AG09309 (cell line): ENCODE measurements at places on chromosomes 12 and 14.

DNA sequence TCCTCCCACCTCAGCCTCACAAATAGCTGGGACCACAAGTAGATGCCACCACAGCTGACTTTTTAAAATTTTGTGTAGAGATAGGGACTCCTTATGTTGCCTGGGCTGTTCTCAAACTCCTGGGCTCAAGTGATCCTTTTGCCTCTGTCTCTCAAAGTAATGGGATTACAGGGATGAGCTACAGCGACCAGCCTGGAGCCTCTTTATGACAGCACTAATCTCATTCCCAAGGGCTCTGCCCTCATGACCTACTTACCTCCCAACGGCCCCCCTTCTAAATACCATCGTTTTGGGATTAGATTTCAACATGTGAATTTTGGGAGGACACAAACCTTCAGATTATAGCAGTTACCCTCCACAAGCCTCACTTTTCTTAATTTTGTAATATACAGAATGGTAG, 150.6 kb upstream of the FUT8 start:
- no peak for DNase-seq

DNA sequence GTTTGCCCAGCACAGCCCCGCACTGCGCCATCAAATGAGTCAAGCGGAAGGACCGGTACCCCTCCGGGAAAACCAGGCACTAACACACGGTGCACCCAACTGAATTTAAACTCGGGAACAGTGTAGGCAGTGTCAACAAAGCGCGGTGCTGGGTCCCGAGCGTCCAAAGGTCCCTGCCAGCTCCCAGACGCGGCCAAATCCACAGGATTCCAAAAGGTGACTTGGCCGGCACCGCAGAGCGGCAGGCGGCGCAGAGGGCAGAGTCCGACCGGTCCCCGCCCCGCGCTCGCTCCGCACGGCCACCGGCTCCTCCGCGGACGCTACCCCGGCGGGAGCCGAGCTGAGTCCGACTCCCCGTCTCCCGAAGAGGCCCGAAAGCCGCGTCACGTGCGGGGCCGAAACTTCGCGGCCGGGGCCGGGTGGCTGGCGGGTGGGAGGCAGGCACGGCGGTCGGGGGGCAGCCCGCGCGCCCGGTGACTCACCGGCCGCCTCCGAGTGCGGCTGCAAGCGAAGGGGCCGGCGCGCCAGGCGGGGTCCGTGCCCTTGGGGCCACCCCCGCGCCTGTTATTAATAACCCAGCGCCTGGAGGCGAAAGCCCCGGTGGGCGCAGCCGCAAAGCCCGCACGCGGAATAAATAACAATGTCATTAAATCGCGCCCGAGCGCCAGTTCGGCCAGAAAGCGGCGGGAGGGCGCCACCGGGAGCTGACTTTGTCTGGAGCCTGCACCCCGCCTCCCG, 863 bp downstream of the DENND5B start:
- DNase-seq: no peak

GRCh38 chr14:34733245-34733644, 18.9 kb upstream of the CFL2 start:
- no peak for DNase-seq

- no peak for DNase-seq
Measured at GRCh38 chr14:101473795-101474562, 87.3 kb upstream of the DIO3 start.

- no peak for DNase-seq
Measured at GRCh38 chr12:107126796-107127481, 33.6 kb upstream of the CRY1 start.

DNA sequence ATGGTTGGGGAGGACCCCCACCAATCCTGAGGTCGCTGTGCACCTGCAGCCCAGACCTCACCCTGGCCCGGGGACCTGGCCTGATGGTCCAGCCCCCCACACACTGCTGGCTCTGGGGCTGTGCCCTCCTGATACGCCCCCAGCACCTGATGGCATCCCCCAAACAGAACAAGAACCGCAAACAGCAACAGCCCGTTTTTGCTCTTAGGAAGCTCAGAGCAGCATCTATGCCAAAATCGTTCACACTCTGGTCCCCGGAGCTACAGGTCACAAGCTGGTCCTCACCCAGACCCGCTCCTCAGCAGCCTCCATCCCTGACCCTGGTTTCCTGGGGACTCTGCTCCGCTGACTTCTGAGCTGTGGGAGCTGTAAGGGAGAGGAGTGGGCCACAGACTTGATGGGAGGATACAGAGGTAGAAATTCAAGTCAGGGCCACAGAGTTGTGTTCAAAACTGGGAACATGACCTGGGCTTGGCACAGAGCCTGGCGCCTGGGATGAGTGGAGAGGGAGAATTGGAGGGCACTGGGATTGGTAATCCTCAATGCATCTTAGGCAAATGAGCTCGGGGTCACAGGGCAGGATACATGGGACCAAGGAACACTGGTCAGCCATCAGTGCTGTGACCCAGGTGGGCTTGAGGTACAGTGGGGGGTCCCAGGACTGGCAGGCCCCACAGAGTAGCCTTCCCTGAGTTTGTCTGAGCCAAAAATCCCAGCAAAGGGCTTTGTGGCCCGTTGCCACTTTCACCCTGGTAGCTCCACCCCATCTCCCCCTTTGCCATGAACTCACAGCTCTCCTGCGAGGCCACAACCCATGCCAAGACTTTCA, 170.9 kb upstream of the RTL1 start:
- DNase-seq: no peak

- DNase-seq: no peak
Measured at GRCh38 chr12:7892186-7892980, 19.7 kb upstream of the SLC2A14 start.
